ENCODE measurements at places on chromosomes 4 and X. TPM values are rescaled to one million over a fixed set of nuclear protein-coding genes. Genes with fewer than 3 reads are reported as not detected.

The FAM184B gene
- not detected for total RNA-seq

The PDGFC gene
- total RNA-seq = 4.4 TPM

The SHISA3 gene
- 1.2 TPM for total RNA-seq

The ELF4 gene
- total RNA-seq = 17.3 TPM

The ZDHHC15 gene
- total RNA-seq = 0.13 TPM

The OTUD6A gene
- not detected for total RNA-seq

The DCAF8L2 gene
- total RNA-seq = not detected

The HTR2C gene
- total RNA-seq = not detected

The KCNIP4 gene
- 2.8 TPM for total RNA-seq

The KLKB1 gene
- total RNA-seq = 8.6 TPM

The RFC1 gene
- 37.8 TPM for total RNA-seq

The SPIN2A gene
- total RNA-seq = 0.76 TPM

The GSPT2 gene
- total RNA-seq = 1.0 TPM

The PRIMPOL gene
- total RNA-seq = 32.2 TPM

The DOCK11 gene
- total RNA-seq = 13.5 TPM

DNA sequence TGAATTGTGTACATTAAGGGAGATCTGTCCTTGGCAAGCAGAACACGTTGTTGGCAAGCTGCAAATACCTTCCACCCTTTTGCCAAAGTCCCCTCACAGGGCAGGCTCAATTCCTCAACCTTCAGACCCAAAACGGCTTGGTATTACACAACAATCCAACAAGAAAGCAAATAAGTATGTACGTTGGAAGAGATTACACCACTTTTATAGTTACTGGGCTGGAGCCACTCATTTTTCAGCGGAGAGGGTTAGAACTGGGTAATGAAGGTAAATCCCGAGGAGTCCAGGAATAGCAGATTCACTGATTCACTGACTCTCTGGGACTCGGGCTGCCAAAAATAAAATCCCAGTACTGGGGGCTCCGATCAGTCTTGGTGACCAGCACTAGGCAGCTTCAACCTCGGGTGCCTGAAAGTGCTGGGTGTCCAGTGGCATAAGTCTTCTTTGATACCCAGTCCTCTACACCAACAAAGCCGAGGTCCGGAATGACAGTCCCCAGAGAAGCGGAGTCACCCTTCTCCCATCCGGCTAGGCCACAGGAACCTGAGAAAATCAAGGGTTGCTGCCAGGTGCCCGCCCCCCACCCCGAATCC is 587 bp downstream of the TIMM8A start:
- no peak for DNase-seq
- H3K4me3 ChIP-seq = peak overlapping the region; percentile 61
- H3K27me3 ChIP-seq = no peaks in the 10 kb centered on the region
- no peaks in the 10 kb centered on the region for H3K4me1 ChIP-seq

GRCh38 chr4:123599061-123599919 is 202.7 kb downstream of the SPRY1 start:
- no peak overlapping the region for H3K4me3 ChIP-seq
- H3K36me3 ChIP-seq = no peaks in the 10 kb centered on the region
- H3K27ac ChIP-seq = peak overlapping the region; percentile 74
- DNase-seq = no peak
- H3K4me1 ChIP-seq = peaks cover 3% of the 10 kb centered on the region

GRCh38 chr4:16133406-16133805 is 49.6 kb upstream of the PROM1 start:
- no peaks in the 10 kb centered on the region for H3K27me3 ChIP-seq
- no peak overlapping the region for H3K4me3 ChIP-seq
- DNase-seq = no peak
- no peaks in the 10 kb centered on the region for H3K4me1 ChIP-seq

DNA sequence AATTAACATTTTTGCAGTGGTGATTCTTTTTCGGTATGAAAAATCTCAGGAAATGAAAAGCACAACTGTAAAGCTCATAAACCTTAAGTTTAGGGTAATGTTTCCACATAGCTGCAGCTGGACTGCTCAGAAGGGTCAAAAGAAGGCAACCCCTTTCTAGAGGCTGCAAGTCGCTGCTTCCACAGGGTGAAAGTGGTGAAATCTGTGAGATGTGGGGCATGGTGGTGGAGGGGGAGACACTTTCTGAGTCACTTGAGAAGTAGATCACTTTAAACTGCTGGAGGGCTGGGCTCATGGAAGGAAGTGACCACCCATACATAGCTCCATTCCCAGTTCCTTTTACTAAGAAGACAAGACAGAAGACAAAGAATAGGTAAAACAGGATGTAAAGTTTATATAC is 8.7 kb downstream of the SFRP2 start:
- no peak for DNase-seq
- H3K27me3 ChIP-seq = no peaks in the 10 kb centered on the region
- no peak overlapping the region for H3K4me3 ChIP-seq
- no peak overlapping the region for H3K27ac ChIP-seq
- H3K4me1 ChIP-seq = no peaks in the 10 kb centered on the region
- no peaks in the 10 kb centered on the region for H3K36me3 ChIP-seq

DNA sequence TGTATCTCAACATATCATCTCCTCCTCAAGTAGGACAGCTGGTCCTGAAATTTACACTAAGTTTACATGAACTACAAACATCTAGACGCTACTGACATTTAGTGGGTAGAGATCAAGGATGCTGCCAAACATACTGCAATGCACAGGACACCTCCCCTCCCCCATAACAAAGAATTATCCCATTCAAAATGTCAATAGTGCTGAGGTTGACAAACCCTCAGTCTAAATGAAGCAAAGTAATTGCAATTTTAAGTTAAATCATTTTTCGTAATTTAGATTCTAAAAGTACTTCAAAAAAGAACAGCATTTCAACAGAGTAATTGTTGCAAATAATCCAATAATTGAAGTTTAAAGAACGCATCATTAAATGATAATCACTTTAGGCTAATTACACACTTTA is 1.2 kb downstream of the PRMT9 start:
- H3K36me3 ChIP-seq = no peaks in the 10 kb centered on the region
- H3K4me3 ChIP-seq = peak overlapping the region; percentile 80
- no peaks in the 10 kb centered on the region for H3K27me3 ChIP-seq
- no peaks in the 10 kb centered on the region for H3K4me1 ChIP-seq
- H3K27ac ChIP-seq = no peak overlapping the region
- DNase-seq = no peak

DNA sequence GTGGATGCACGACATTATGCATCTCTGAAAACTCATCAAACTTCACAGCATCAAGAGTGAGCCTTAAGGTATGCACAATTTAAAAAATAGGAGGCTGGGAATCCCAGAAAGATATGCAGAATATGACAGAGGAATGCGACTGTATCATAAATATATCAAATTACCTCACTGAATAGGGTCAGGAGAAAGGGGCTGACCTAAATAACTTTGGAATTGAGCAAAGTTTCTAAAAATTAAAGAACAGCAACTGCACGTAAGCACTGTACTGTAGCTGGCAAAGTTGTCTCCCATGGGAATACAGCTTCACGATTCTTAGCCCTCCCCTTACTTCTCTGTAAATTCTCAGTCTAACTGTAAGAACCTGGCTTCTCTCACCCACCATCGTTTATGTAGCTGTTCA is 397.4 kb upstream of the ZFP42 start:
- no peaks in the 10 kb centered on the region for H3K36me3 ChIP-seq
- H3K4me1 ChIP-seq = no peaks in the 10 kb centered on the region
- H3K27me3 ChIP-seq = no peaks in the 10 kb centered on the region
- no peak for DNase-seq
- H3K4me3 ChIP-seq = no peak overlapping the region

GRCh38 chrX:70998411-70999027 is 67.6 kb upstream of the SLC7A3 start:
- H3K4me3 ChIP-seq = no peak overlapping the region
- no peak for DNase-seq
- H3K36me3 ChIP-seq = no peaks in the 10 kb centered on the region
- no peaks in the 10 kb centered on the region for H3K4me1 ChIP-seq

DNA sequence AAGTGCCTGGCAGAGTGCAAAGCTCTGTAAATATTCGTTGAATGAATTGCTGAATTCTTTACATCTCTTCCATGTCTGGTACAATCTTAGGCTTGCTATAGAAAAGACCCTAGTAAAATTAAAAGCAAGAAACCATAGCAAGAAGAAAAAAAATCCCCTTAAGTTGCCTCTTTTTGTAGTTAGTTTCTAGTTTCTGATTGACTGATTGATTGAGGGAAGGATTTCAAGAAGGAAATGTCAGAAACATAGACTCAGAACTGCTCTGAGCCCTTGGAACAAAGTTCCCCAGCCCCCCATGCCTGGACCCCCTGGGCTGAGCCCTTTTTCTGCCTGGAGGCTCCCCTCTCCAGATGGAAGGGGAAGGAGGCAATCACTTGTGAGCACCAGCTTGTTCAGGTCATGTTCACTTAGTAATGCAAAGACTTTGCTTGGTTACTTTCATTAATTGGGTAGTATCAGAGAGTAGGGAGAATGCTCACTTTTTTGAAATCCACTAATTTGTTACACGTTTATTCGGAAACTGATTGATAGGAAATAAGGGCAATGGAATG is 35.6 kb downstream of the DAPP1 start:
- H3K4me1 ChIP-seq = peaks cover 4% of the 10 kb centered on the region
- no peak overlapping the region for H3K4me3 ChIP-seq
- no peaks in the 10 kb centered on the region for H3K27me3 ChIP-seq
- no peak overlapping the region for H3K27ac ChIP-seq
- no peak for DNase-seq

DNA sequence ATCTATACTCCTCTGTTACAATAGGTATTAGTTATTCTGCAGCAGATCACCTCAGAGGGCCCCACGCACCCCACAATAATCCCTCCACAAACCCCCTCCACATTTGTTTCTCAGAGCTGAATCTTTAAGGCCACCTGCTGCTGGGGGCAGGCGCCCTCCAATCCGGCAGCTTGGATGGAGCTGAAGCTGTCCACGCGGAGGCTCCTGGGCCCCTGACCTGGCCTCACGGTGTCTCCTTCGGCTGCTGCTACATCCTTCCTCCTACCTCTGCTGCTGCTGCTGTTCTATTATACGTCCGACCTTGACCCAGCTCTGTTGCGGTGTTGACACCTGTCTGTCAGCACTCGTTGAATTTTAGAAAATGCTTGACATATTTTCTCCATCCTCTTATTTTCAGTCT is 430.2 kb upstream of the ZFP42 start:
- H3K27me3 ChIP-seq = no peaks in the 10 kb centered on the region
- H3K27ac ChIP-seq = no peak overlapping the region
- no peak overlapping the region for H3K4me3 ChIP-seq
- DNase-seq = no peak
- no peaks in the 10 kb centered on the region for H3K4me1 ChIP-seq
- H3K36me3 ChIP-seq = no peaks in the 10 kb centered on the region

- no peaks in the 10 kb centered on the region for H3K4me1 ChIP-seq
- H3K36me3 ChIP-seq = no peaks in the 10 kb centered on the region
- no peak for DNase-seq
- no peak overlapping the region for H3K27ac ChIP-seq
These were observed 689.0 kb downstream of the GRID2 start for GRCh38 chr4:92992758-92993157.

- DNase-seq = no peak
- H3K36me3 ChIP-seq = no peaks in the 10 kb centered on the region
- H3K27ac ChIP-seq = no peak overlapping the region
- H3K4me3 ChIP-seq = no peak overlapping the region
- no peaks in the 10 kb centered on the region for H3K27me3 ChIP-seq
These were observed 16.5 kb upstream of the RHOH start for GRCh38 chr4:40180356-40180755.

- H3K4me3 ChIP-seq = no peak overlapping the region
- no peaks in the 10 kb centered on the region for H3K36me3 ChIP-seq
- no peak overlapping the region for H3K27ac ChIP-seq
These were observed 35.5 kb downstream of the NWD2 start for GRCh38 chr4:37279894-37280592.

- no peak overlapping the region for H3K4me3 ChIP-seq
- no peaks in the 10 kb centered on the region for H3K36me3 ChIP-seq
- H3K4me1 ChIP-seq = no peaks in the 10 kb centered on the region
- DNase-seq = no peak
These were observed 51.5 kb downstream of the ALPK1 start for GRCh38 chr4:112348488-112349158.

- DNase-seq = no peak
- H3K36me3 ChIP-seq = no peaks in the 10 kb centered on the region
- no peaks in the 10 kb centered on the region for H3K4me1 ChIP-seq
These were observed 8.2 kb upstream of the YIPF6 start for GRCh38 chrX:68490644-68491043.

GRCh38 chrX:145848448-145848847 is 30.8 kb downstream of the SLITRK2 start:
- no peaks in the 10 kb centered on the region for H3K36me3 ChIP-seq
- H3K27me3 ChIP-seq = no peaks in the 10 kb centered on the region
- H3K4me3 ChIP-seq = no peak overlapping the region
- no peaks in the 10 kb centered on the region for H3K4me1 ChIP-seq

- H3K27me3 ChIP-seq = no peaks in the 10 kb centered on the region
- no peak for DNase-seq
These were observed 26.5 kb downstream of the RASGEF1B start for GRCh38 chr4:81445196-81445595.

- no peaks in the 10 kb centered on the region for H3K4me1 ChIP-seq
- no peak for DNase-seq
- H3K27ac ChIP-seq = no peak overlapping the region
- no peaks in the 10 kb centered on the region for H3K36me3 ChIP-seq
- no peaks in the 10 kb centered on the region for H3K27me3 ChIP-seq
These were observed 632.3 kb downstream of the PDHA2 start for GRCh38 chr4:96471956-96472867.

DNA sequence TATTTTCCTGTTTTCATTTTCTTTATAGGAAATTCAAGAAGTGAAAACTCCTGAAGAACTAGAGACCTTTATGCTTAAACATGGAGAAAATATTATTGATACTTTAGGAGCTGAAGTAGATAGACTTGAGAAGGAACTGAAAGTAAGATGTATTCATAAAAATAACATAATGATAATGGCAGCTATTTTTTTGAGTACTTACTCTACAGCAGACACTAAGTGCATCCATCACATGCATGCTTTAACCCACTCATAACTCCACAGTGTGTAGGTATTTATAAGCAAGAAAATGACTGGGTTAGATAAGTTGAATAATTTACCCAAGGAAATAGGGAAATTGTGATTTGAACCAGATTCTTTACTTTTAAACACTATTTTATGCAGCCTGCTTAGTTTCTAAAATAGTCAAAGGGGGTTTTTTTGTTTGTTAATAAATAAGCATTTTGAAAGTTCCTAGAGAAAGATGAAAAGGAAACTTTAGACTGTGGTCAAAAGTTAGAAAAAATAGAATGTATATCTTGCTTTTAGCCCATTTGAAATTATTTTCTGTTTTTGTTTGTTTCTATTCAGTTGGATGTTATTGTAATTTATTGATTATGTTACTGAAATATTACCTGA is 74.2 kb downstream of the BEND4 start:
- H3K27me3 ChIP-seq = no peaks in the 10 kb centered on the region
- no peaks in the 10 kb centered on the region for H3K4me1 ChIP-seq
- no peak overlapping the region for H3K4me3 ChIP-seq
- no peaks in the 10 kb centered on the region for H3K36me3 ChIP-seq
- DNase-seq = no peak
